ENCODE measurements at places on chromosomes 4 and X. TPM values are rescaled to one million over a fixed set of nuclear protein-coding genes. Genes with fewer than 3 reads are reported as not detected.

- no peak for DNase-seq
Measured at GRCh38 chr4:89915937-89916336, 21.3 kb downstream of the MMRN1 start.

- no peak for DNase-seq
Measured at GRCh38 chr4:53916431-53916889, 147.9 kb downstream of the CHIC2 start.

DNA sequence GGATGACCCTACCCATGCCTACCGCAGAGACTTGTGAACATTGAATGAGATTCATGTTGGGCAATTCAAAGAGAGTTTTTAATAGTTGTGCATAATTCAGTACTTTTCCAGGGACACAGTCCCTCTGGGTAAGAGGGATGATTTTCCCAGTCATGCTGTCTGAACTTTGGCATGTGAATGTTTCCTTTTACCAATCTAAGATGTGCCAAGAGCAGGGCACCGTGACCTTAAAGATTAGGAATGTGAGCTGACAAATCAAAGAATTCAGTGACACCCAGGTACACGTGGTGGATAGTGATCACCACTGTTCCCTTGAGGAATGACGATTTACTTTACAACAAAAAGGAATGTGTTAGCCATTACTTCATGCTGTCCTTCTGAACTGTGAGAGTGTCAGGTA lies 515.6 kb downstream of the PPARGC1A start:
- DNase-seq, result no peak

The HTATSF1 gene
- total RNA-seq, result 55.7 TPM

GRCh38 chrX:130974323-130974722 lies 71.3 kb upstream of the ENOX2 start:
- DNase-seq, result no peak

GRCh38 chr4:24404281-24404680 lies 180.1 kb downstream of the DHX15 start:
- DNase-seq, result no peak

All from omental fat pad (tissue), 4 donors.